ENCODE measurements at places on chromosomes 7 and 10.
A peak's percentile ranks its signal among the peaks of the same experiment; 100 is the strongest.

- no peak for DNase-seq
Observed at GRCh38 chr10:98373260-98374040, 41.5 kb downstream of the PYROXD2 start.

DNA sequence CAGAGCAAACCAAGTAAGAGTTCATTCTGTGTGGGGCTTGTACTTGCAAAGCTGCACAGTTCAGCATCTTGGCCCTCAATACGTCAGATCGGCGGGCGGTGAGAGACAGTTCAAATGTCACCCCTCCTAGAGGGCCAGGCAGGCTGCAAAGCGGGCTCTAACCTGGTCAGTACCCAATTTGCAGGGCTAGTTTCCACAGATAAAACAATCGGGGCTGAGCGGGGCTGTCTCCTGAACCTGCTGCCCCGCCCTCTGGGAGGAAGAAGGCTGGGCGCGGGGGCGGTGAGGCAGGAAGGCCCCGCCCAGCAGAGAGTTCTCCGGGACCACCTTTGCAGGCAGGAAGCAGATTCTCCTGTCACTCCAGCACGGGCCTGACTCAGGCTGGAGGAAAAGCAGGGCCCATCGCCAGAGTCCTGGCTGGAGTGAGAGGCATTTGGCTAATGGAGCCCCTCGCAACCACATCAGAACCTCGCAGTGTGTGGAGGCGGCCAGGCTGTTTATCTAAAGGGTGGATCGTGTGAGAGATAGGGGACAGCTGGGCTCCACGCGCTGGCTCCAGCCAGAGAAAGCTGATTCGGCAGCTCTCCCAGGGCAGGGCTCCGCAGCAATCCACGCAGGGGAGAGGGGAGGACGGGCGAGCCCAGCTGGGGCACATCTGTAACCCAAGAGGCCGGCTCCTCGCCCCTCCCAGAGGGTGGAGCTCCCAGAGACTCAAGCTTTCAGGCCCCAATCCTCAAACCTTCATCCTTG lies 83.1 kb downstream of the SH3PXD2A start:
- DNase-seq, result peak; percentile 86

DNA sequence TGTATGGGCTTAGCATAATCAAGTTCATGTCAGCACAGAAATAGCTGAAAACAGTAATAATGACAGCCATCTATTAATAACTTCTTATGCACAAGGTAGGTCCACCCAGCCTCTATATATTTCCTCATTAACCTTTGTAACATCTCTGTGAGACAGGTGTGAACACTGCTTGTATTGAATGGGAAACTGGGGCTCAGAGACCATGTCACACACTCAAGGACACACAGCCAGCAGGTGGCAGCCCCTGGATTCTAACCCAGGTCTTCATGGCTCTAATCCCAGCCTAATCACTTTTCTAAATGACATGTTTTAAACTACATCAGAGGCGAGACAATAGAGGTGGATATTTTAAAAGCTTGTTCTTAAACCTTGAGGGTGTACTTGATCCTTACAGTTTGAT lies 591.4 kb downstream of the PARD3 start:
- DNase-seq, result no peak

GRCh38 chr10:89278900-89279392 lies 22.9 kb upstream of the IFIT2 start:
- DNase-seq, result no peak

DNA sequence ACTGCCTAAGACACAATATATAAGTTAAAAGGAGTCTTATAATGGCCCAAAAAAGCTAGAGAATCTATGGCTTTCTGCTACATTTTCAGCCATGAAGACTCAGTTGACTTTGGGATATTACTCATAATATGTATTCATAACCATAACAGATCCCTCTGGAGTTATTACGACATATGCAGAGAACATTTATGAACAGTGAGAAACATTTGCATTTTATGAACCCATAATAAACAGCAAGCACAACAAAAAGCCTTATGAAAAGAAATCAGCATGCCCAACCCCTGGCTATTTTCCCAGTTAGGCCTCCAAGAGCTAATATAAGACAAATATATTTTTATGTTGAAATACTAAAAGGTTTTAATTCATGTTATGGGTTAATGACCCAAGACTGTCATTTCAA lies 52.4 kb downstream of the ARMH3 start:
- no peak for DNase-seq
